ENCODE measurements at places on chromosomes 16 and 17.

GRCh38 chr17:51078009-51078592, 42.6 kb downstream of the SPAG9 start:
- no peak for DNase-seq

DNA sequence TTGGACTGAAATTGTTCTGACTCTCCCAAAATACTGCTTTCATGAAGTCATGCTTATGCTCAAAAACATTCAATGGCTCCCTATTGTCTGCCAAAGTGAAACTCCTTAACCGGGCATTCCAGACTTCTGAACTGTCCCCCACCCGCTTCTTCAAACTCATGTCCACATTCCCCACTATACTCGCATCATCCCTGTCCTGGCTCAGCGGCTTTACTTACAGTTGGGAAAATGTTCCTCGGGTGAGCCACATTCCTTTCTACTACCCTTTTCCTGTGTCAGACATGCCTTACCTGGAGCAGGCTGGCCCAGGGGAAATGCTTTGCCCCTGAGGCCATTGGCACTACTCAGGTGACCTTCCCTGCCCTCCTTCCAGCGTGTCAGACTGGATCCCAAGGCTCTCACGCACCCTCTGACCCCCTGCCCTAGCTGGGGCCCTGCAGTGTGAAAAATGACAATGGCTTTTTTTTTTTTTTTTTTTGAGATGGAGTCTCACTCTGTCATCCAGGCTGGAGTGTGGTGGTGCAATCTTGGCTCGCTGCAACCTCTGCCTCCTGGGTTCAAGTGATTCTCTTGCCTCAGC, 5.3 kb downstream of the CYGB start:
- no peak for DNase-seq

DNA sequence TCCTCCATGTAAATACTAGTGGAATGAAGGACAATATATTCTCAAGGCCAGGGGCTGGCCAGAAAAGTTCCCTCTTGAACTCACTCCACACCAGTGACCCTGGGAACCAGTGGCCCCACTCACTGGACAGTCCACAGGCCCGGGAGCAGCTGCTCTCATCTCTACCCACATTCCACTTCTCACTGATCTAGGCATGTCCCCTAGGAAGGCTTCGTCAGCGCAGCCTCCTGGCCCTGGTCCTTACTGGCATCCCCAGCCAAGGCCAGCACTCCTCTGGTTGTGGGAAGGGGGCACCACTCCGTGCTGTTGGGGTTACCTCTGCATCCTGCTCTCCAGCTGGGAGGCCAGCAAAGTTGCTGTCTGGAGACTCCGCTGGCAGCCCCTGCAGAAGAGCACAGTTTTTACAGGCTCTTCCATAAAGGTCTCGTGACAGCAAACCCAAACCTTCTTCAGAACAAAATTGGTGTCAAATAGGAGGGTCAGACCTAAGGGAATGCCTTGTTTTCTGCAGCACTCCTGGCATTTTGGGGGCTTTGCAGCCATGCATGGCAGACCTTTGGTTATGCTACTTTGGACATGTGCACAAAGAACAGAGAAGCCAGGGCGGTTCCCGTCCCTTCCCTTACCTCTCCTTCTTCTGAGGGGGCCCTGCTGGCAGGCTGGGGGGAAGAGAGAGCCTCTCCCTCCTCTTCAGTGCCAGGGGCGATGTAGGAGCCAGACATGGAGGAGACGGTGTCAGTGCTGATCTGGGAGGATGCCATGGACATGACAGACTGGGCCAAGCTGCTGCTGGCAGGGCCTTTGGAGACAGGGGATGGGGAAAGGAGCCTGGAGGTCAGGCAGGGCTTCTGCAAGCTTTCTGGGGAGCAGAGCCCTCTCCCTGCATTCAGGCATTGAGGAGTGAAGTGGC, 14.1 kb upstream of the FOXJ1 start:
- no peak for DNase-seq

- no peak for DNase-seq
These were observed 47.9 kb upstream of the NKD1 start for GRCh38 chr16:50500171-50500874.

GRCh38 chr16:84314814-84315213, 20.1 kb downstream of the WFDC1 start:
- no peak for DNase-seq

DNA sequence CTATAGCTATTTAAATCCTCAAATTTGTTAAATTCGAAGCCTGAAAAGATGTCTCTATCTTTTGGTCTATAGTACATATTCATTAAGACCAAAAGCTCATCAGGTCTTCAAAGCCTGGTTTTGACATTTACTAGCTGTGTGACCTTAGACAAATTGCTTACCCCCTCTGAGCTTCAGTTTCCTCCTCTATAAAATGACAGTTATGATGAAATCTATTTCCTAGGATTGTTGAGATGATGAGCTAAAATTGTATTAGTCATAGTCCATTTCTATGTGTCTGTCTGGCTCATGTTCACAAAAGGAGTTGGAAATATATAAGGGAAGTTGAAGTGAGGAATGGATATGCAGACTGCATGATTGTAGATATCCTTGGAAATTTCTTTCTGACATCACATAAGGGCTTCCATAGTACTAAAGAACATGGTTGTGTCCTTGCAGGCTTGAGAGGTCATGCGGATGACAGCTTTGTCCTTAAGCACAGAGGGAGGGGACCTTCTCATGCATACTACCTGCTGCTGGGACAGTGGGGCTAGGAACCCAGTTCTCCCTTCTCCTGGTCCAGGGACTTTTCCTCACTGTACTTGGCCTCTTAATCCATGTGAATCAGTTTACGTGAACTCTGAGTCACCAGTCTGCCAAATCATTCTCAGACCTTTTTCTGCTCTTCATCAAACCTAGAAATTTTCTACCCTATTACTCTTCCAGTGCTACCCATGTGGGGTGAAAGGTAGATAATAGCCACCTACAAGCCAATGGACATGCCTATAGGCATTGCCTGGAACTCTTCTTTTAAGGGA, 487.5 kb upstream of the SALL1 start:
- DNase-seq, result no peak
